ENCODE measurements at places on chromosomes 11 and 22. TPM values are rescaled to one million over a fixed set of nuclear protein-coding genes. Genes with fewer than 3 reads are reported as not detected.

DNA sequence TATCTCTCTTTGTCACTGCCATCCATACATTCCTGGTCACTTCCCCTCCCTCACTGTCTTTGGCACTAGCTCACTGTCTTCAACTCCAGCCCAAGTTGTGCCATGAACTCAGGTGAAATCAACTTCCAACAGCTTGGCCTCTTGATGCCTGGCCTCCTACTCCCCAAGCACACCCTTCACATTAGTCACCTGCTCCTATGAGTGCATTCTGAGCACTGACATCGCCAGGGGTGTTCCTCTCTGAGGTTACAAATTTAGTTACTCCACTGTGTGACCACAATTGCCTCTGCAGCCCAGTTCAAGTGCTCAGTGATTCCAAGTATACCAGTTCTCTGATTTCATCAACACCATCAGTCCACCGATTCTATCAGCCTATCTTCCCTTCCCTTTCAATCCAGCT lies 10.8 kb downstream of the DRD2 start:
- no peak for DNase-seq

ACCSL gene
- total RNA-seq = not detected

DNA sequence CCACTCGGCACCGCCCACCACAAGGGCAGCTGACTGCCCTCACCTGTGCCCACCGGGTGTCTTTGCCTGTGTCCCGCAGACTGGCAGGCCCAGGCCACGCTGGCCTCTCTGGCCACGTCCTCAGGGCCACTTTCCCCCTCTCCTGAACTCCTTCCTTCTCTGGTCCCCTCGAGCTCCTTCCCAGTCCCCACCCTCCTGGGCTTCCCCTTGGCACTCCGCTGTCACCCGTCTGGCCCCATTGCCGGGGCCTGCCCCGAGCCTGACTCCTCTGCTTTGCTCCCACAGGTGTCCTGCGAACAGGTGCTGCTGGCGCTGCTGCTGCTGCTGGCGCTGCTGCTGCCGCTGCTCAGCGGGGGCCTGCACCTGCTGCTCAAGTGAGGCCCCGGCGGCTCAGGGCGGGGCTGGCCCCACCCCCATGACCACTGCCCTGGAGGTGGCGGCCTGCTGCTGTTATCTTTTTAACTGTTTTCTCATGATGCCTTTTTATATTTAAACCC lies 14.2 kb downstream of the MCAT start:
- DNase-seq = no peak

- no peak for DNase-seq
These were observed 508.1 kb downstream of the TMEM135 start for GRCh38 chr11:87545858-87546257.

Measured in mesothelial cell of epicardium (in vitro differentiated cells).